ENCODE measurements at places on chromosomes 3 and 15.

DNA sequence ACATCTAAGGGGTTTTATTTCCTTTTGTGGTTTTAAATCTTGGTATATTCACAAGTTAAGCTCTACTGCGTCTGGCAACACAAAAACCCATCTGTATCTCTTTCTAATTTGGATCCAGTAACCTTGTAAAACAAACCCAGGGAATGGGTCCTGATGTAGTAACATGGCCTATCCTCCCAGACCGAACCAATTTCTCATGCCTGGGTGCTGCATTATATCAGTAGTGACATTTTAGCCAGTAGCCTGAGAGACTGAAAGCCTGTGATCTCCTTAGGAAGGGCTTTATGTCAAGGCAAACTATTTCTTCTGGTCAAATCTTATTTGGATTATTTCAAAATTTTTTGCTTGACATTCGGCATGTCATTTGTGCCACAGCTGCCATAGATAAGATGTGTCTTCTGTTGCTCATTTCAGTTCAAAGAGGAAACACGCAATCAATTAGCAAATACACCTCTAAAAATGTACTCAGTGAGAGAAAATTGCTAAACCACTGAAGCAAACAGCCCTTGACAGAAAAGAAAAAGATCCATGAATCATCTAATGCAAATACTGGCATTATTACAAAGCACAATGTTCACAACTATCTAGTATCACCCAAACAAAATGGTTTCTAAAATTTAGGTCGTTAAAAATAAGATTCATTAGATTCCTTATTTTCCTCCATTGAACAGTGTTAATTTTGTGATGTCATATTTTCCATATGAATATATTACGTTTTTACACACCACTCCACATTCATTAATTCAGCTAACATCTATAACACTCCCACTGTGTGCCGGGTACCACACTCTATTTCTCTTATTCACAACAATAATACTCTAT is 4.0 kb downstream of the NPTN start:
- DNase-seq = no peak

GRCh38 chr3:98769448-98769847 is 6.3 kb downstream of the ST3GAL6 start:
- DNase-seq = no peak

DNA sequence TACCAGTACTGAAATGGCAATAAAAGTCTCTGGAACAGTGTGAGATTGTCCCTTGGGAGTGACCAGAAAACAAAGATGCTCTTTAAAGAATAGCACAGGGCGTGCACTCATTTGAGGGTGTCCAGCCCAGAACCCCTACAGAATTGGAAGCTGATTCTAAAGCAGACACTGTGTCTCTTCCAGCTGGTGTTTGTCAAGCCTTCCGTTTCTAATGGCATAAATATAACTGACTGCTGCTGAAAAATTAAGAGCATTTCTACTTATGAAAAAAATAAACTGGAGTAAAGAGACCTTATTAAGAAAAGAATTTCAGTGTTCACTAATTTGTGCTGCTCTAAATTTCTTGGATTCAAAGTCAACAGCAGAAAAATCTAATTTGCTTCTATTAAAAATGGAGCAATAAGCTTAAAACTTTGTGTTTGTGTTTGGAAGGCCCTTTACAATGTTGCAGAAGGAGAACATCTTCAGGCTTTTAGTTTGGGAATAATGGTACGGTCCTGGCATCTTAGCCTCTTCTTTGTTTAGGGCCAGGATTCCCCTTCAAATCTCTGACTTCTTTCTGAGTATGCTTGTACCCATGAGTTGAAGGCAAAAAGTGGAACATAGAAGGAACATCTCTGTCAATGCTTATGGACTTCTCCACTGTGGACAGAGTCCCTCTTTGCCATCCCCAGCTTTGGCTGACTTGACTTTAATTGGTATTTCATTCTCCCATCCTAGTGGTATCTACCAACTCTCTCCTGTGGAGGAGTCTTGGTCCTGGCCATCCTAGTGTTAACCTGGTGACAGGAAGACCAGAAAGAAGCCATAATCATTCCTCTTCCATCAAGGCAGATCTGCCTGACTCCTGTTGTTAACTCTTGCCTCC is 65.9 kb downstream of the THSD4 start:
- no peak for DNase-seq

DNA sequence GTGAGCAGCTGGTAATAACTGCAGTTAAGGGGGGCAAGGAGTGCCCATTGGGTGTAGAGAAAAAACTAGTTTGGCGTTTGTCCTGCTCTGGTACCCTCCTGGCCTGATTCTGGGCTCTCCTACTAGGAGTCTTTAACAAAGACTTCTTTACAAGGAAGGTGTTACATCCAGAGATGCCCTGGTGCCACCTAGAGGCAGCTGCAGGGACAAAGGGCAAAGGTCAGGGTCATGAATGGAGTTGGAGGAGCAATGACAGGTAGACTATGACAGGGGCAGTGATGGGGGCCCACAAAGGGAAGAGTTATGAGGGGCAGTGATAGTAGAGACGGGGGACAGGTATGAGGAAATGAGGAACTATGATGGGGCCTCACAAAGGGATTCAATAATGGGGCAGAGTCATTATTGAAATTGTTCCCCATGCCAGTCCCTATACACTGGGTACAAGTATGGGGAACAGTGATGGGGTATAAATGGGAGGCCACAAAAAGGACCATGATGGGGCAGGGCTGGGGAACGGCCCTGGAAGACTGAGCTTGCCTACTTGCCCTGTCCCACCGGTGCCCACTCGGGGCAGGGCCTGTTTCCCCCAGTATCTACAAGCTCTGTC is 7.9 kb downstream of the CCDC71 start:
- no peak for DNase-seq

GRCh38 chr3:134384963-134385362 is 10.7 kb upstream of the AMOTL2 start:
- no peak for DNase-seq

GRCh38 chr3:22157848-22158247 is 406.8 kb upstream of the ZNF385D start:
- DNase-seq = no peak

- DNase-seq = no peak
Measured at GRCh38 chr3:127694467-127695215, 21.9 kb downstream of the ABTB1 start.

DNA sequence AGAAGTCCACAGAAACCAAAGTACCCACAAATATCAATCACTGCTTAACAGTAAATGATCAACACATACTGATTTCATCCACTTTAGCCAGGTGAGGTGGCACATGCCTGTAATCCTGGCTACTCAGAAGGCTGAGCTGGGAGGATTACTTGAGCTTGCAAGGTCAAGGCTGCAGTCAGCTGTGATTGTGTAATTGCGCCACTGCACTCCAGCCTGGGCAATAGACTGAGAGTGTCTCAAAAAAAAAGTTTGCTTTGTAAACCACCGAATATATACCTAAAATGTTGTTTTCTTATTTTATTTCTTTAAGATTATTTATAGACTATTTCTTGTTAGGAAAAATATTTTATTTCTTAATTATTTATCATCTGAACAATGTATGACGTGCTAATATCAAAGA is 8.7 kb upstream of the ATP13A4 start:
- DNase-seq = no peak

- DNase-seq = no peak
Measured at GRCh38 chr15:75349851-75350588, 3.2 kb downstream of the NEIL1 start.

DNA sequence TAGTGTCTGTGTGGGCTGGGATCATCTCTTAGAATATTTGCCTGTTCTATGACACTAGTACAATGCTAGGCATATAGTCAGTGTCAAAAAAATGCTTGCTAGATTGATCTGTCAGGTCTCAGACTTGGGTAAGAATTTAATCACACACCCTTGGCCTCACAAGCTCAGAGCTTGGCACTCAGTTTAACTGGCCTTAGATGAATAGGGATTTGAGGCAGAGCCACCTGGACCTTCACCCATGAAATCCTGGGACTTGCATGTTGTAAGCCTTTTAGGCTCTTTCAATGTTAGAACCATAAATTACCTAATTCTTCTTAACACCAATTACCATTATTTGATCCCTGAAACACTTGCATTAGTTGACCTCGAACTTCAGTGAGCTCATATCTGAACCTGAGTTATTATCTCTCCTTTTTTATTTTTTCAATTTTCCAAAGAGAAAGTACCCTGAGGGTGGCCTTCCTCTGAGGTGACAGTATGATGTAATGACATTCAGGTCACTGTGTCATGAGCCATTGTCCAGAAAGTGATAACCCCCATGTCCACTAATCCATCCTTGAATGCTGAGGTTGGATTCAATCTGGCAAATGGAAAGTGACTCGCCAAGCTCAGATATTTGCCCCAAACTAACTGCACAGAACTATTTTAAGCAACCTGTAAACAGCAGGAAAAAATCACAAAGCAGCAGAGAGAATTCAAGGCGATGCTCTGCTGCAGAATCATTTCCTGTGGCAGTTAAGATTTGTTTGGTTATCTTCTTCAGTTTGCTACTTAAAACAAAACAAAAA is 615.2 kb upstream of the NR2F2 start:
- DNase-seq = no peak

- no peak for DNase-seq
Measured at GRCh38 chr3:185629554-185630181, 43.6 kb downstream of the SENP2 start.

GRCh38 chr3:163779396-163780344 is 1298.6 kb downstream of the SI start:
- no peak for DNase-seq

- DNase-seq = no peak
Measured at GRCh38 chr15:32028921-32029320, 1.4 kb upstream of the CHRNA7 start.

GRCh38 chr3:181630853-181631252 is 80.9 kb upstream of the SOX2 start:
- no peak for DNase-seq

DNA sequence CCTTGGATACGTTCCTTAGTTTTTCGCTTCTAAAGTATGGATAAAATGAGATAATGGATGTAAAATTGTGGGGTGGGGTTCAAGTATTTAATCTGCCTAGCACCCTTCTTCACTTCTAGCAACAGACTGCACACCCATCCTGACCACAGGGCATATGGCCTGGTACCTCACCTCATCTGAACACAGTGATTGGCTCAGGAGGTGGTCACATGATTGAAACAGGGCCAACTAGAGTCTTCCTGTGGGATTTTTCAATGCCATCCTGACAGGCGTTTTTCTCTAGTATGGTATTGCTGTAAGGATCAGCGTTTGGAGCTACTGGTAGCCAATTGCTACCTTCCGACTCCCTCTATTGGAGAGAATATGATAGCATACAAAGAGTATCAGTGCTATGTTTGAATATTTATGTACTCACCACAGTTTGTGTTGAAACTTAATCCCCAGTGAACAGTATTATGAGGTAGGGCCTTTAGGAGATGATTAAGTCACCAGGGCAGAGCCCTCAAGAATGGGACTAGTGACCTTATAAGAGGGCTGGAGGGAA is 172.2 kb downstream of the PPM1L start:
- no peak for DNase-seq

DNA sequence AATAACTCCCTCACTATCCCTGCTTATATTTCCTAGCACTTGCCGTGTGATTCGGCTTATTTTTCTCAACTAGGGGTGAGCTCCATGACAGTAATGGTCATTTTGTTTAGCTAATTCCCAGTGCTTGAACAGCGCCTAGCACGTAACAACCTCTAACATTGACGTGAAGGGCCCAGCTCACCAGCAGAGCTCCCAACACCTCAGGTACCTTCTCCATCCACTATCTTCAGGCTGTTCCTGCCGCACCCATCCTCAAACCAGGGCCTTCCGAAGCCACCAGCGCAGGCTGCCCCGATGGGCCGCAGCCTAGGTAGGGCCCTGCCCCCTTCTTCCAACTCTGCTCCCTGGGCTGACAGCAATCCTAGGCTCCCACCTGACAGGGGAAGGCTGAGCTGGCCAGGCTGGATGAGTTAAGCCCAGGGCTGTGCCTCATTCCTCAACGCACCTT is 751 bp upstream of the RPS17 start:
- DNase-seq = no peak

GRCh38 chr3:111928613-111929012 is 50.2 kb upstream of the ABHD10 start:
- no peak for DNase-seq

DNA sequence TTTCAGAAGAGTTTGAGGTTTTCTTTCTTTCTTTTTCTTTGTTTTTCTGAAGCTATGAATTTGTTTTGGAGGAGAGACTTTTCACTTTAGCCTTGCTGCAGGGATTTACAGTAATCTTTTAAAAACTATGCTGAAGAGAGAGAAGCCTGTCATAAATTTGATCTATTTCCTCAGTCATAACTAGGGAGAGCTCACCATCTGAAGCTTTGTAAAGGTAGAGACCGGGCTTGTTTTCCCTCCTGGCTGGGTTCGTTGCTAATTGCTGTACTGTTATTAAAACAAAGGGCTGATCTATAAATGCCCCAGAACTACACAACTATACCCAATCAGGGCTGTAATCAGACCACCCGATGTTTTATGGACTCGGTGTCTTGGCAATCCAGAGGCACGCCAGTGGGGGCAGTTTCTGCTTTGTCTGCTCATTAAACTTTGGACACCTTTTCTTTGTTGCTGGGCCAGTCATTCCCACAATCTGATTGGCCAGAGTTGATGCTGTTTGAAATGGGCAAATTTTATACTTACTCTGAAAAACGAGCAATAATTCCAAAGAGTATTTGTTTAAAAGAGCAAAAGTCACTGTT is 164.3 kb downstream of the CACNA1D start:
- DNase-seq = no peak

GRCh38 chr15:69410248-69410874 is 3.8 kb upstream of the KIF23 start:
- no peak for DNase-seq

GRCh38 chr3:65867463-65868210 is 171.1 kb downstream of the MAGI1 start:
- DNase-seq = no peak

DNA sequence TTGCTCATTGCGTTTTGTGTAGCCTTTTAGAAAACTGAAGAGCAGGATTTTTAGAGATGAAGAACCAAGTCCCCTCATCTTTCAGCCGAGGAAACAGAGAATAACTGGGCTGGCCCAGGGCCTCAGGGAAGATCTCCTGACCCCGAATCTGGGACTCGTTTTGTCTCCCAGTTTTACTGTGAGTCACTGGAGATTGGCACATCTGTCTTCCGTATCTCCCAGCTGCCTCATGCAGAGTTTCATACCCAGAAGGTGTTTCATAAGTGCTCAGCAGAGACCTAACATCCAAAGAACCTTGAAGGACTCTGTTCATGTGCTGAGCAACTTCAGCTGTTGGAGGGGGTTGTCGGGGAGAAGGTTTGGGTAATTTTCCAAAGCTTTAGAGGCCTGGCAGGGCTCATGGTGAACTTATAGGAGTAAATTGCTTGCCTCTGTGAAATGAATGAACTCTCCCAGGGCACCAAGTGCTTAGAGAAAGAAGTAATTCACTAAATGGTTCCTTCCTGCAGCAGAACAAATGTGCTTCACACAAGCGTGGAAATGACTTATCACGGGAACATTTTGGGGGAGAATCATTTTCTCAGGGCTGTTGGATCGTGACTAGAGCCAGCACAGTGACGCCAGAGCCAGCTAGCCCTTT is 121.4 kb downstream of the FAM43A start:
- no peak for DNase-seq

GRCh38 chr15:72585476-72586058 is 68.9 kb upstream of the GOLGA6B start:
- DNase-seq = peak; percentile 3
